ENCODE measurements at places on chromosomes 13 and 19.

- peak; percentile 49 for DNase-seq
Observed at GRCh38 chr13:39656325-39656677, 839 bp downstream of the COG6 start.

DNA sequence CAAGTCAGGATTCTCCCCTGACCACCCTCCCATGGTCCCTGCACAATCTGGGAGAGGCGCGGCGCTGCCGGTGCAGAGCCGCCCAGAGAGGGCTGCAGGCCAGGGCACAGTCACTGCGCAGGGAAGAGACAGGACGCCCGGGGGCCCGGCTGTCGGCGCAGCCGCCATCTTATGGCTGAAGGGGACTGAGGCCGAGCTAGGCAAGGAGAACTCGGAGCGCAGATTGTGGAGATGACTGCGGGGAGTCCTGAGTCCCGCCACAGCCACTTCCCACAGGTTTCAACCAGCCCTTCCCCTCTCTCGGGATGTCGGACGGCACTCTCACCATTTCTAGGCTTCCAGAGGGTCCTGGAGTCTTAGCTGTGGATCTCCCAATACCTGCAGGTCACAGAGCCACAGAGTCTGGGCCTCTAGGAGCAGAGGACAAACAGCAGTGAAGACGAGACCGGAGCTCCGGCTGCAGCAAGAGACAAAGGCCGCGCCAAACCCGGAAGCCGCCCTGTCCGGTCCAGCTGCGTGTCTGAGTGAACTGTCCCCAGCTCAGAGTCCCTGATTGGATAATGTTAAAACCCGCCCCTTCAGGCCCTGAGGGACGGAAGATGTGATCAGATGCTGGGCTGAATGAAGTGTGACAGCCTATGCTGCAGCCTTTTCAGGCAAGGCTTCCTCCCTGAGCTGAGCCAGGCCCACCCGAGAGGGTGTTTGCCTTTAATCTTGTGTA is at the start of gene ZNF708:
TSS of gene ZNF708 (minus strand) at position 526 of the 721 bp plus-strand sequence. CDS start at position 328, 198 bp downstream.
- peak; percentile 97 for DNase-seq

DNA sequence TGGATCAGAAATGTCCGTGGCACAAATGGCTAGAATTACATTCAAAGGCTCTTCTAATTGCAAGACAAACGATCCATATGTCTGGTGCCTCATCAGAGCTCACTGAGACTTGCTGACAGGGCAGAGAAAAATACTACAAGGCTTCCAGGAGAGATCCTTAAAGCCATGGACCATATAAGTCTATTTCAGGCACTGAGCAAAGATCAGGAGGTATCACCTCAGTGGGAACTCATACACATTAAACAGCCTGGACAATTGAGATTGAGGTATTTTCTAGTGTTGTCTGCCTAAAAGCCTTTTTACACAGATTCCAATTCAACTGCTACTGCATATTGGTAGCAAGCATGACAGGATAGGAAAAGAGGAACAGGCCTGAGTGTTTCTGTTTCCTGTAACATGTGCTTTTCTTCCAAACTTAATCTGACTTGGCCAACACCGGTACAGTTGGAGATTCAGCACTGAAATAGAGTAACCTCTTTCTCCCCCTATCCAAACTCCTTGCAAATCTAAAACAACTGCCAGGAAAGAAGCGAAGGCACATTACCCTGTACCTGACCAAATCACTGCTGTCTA is 65.9 kb downstream of the SERP2 start:
- DNase-seq: peak; percentile 62

DNA sequence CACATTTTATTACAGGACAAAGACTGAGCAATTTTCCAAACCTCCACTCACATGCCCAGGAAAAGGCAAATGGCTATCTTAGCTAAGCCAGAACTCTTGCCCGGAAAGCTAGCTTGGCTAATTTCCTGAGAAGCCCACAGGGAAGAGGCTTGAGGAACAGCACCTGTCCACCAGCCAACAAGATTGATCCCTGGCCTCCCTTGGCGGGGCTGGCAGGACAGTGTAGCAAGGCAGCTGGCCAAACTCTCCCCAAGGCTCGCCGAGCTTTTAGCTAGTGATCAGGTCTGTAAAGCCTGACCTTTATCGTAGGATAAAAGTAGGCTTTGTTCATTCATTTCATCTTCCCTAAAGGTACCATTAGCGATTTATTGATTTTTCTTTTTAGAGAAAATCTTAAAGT is 101.4 kb downstream of the UQCRFS1 start:
- no peak for DNase-seq

DNA sequence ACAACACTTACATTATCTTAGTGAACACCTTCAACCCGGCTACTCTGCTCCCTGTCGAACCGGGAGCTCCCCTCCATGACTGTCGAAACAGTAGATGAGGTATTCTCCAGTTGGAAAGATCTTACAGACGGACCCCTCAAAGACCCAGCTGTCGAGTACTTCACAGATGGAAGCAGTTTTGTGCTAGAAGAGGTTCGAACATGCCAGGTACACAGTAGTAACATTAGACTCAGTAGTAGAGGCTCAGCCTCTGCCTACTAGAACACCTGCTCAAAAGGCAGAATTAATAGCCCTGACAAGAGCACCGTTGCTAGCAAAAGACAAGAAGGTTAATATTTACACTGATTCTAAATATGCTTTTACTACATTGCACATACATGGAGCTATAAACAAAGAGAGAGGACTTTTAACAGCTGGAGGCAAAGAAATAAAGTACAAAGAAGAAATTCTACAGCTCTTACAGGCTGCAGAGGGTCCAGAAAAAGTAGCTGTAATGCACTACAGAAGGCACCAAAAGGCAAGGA is 13.6 kb upstream of the SLC15A1 start:
- DNase-seq: no peak

GRCh38 chr13:75443356-75443958 is 38.5 kb downstream of the TBC1D4 start:
- no peak for DNase-seq

Data from hematopoietic multipotent progenitor cell treated with erythropoietin and hydrocortisone succinate and interleukin-3 and kit ligand, for 6 days (in vitro differentiated cells).